ENCODE measurements at places on chromosomes 1 and 21. TPM values are rescaled to one million over a fixed set of nuclear protein-coding genes. Genes with fewer than 3 reads are reported as not detected.
A peak's percentile ranks its signal among the peaks of the same experiment; 100 is the strongest.

DNA sequence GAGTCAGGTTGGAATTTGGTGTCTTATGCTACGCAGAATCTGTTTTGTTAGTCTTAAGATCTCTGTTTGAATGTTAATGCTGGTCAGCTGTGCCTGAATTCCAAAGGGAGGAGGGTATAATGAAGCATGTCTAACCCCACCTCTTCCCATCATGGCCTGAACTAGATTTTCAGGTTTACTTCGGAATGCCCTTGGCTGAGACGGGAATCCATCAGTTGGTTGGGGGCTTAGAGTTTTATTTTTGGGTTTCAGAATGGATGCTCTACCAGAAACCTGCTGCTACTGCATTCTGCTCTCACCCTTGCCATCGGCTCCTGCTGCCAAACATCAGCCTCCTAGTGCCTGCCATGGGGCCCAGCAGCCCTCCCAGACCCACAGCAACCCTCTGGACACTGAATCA, 24.1 kb upstream of the ETV3 start:
- no peak for DNase-seq

DNA sequence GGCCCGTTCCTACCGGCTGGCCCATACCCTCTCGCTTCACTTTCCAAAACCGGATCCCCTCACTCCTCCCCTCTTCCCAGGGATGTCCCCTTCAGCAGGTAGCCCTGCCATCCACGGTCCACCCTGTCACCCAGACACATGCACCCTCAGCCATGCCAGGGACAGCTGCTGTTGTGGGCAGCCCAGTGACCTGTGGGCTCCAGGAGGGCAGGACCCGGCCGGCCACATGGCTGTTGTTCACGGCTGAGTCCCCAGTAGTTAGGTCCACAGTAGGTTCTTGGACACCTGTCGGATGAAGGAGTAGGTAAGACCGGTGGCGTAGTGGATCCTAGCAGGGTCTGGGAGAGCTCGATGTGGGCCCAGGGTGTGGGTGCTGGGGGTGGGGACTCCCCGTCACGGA, 12.5 kb downstream of the SPSB1 start:
- DNase-seq: no peak

DNA sequence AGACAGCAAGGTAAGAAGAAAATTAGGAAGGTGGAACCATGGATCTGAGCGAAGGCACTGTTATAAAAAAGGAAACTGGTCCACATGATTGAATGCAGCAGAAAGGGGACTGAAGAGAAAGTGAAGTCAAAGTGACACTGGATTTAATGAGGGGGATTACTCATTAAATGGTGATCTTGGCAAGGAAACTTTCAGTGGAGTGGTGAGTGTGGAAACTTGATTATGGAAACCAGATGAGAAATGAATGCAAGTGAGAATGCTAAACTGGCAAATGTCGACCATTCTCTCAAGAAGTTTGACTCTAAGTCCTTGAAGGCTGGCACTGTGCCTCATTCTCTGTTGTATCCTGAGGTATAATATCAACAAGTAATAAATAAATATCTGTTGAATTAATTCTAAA, 23.3 kb downstream of the COLGALT2 start:
- DNase-seq: no peak

DNA sequence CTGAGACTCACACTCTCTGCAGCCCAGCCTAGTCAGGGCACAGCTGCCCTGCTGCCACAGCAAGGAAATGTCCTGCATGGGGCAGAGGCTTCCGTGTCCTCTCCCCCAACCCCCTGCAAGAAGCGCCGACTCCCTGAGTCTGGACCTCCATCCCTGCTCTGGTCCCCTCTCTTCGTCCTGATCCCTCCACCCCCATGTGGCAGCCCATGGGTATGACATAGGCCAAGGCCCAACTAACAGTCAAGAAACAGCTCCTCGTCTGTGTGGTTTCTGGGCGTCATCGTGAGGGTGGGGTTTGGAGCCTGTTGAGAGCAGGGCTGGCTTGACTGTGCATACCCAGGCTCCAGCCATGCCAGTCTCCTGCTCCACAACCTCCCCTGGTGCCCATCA, 19.5 kb downstream of the FAAH start:
- DNase-seq: peak; percentile 73

DNA sequence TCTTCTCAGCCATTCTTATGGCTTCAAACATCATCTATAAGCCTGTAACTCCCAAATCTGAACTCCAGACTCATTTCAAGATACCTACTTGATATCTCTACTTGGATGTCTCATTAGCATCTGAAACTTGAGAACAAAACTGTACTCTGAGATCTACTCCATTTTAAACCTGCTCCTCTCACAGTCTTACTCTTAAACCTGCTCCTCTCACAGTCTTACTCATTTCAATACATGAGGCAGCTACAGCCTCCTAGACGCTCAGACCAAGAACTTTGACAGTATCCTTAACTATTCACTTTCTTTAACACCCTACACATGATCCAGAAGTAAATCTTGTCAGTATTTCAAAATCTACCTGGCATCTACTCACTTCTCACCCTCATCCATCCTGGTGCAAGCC, 54.3 kb downstream of the NBPF6 start:
- DNase-seq: no peak

GRCh38 chr1:8910331-8910730, 31.8 kb upstream of the ENO1 start:
- DNase-seq: no peak

DNA sequence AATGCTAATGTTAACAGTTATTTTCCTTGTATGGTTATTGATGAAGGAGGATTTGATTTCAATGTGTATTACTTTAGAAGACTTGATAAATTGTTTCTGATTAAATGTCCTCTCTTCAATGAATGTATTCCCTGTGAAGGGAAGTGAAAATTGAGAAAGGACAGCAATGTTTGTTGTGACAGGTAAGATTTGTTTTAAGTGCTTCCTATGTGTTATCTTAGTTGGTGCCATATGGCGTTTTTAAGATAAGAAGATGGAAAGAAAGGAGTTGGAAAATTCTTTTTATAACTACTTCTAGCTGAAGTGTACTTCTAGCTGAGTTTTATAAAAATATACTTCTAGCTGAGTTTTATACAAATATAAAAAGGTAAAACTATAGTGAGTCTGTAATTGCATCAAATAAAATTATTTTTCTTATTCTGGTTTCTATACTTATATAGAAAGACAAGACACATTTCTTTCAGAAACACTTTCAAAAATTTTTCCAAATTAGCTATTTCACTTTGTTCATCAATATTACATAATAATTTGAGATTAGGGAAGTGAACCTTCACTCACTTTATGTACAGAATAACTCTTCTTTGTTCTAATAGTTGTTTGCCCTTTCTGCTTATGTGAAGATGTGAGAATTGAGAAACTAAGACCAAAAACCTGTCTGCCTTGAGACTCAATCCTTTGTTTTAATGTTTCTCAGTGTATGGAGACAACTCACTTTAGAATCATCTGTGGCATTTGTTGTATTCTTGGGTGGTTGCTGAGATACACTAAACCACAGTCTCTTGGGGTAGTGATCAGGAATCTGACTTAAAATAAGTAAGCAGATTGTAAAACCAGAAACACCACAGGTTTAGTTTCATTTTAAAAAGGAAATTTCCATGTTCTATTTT, 382.9 kb upstream of the B3GALT2 start:
- no peak for DNase-seq

GRCh38 chr1:228141226-228142044, 1.4 kb downstream of the GUK1 start:
- DNase-seq: peak; percentile 58

GRCh38 chr1:23701996-23702395, 10.4 kb downstream of the RPL11 start:
- no peak for DNase-seq

- no peak for DNase-seq
These were observed 34.1 kb upstream of the IL12RB2 start for GRCh38 chr1:67273591-67273990.

DNA sequence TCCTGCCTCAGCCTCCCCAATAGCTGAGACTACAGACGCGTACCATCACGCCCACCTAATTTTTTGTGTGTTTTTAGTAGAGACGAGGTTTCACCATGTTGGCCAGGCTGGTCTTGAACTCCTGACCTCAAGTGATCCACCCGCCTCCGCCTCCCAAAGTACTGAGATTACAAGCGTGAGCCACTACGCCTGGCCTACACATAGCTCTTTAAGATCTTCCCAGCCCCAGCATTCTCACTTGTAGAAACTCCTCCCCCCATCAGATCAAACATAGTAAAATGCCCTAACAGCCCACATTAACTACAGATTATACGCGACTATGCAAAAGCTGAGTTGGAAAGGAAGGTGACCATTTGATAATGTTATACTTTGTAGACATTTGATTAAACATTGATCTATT, 634.8 kb downstream of the MATN1 start:
- no peak for DNase-seq

- no peak for DNase-seq
These were observed 36.1 kb upstream of the SMYD2 start for GRCh38 chr1:214244841-214245240.

DNA sequence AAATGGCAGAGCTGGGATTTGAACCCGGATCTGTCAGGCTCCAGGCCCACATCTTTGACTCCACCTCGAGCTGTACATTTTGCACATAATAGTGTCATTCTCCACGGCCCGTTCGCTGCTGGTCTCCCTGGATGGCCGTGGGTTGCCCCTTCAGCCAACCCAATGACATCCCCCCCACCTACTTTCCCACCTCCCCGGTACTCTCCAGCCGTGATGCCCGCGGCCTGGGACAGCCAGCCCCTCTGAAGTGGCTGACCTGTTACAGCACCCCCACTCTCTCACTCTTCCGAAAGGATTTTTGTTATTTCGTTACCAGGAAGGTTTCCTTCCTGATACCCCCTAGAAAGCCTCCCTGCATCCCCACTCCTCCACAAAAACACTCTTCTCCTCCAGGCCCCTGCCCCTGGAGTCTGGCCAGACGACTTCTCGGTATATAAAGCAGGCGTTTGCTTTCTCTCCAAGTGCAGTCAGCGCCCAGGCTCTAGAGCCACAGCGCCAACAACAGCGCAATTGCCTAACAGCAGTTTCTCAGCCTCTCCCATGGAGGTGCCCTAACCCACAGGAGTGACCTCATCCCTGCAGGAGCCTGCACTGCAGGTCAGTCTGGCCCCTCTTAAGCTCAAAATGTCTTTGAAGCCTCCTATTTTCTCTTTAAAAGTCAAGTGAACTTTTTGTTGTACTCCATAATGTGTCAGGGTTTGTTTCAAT, 14.5 kb upstream of the GJB5 start:
- no peak for DNase-seq

DNA sequence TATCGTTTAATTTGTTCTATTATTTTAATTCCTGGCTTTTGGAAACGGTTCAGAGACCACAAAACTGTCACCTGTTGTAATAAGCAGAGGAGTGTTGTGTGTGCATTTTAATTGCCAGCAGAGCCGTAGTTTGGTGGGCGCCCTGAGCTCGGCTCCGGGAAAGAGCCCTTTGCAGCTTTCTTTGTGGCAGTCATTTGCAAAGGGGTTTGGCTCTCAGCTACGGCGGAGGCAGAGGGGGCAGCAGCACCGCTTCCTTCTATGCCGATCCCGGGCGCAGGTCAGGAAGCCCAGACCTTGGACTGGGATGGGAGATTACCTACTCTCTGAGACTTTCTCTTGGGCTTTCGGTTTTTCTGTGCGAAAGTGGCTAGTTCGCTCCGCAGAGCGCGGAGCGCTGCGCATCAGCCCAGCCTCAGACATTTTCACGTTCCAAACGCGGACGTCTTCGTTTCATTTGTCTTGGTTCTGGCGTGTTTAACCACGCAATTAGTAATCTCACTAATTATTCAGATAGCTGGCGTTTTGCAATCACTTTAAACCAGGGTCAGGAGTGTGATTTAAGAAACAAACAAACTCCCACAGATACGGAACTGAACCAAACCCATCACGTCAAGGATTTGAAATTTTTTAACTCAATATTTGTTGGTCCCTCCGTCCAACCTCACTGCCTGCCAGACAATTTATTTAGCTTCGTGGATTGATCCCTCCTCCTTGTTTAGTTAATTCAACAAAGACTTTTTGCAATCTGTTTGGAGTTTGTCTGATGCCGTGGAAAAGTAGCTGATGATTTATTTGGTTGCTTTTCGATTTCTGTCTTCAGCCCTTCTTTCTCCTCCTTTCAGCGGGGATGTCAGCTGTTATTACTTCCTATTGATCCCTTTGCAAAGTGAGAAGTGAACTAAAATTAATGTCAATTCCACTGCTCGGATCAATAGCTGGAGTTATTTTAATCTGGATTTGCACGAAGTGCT, 3.9 kb downstream of the RNF220 start:
- DNase-seq: peak; percentile 19

- DNase-seq: no peak
These were observed 214.7 kb upstream of the PTGFR start for GRCh38 chr1:78275906-78276685.

- DNase-seq: peak; percentile 10
These were observed 58.3 kb downstream of the CD46 start for GRCh38 chr1:207810173-207810572.

- peak; percentile 72 for DNase-seq
These were observed 32.9 kb upstream of the ATP2B4 start for GRCh38 chr1:203593723-203594122.

GRCh38 chr21:38422082-38422481, 76.2 kb downstream of the ERG start:
- no peak for DNase-seq

- DNase-seq: no peak
These were observed 12.1 kb downstream of the ST6GALNAC3 start for GRCh38 chr1:76086597-76086996.

DNA sequence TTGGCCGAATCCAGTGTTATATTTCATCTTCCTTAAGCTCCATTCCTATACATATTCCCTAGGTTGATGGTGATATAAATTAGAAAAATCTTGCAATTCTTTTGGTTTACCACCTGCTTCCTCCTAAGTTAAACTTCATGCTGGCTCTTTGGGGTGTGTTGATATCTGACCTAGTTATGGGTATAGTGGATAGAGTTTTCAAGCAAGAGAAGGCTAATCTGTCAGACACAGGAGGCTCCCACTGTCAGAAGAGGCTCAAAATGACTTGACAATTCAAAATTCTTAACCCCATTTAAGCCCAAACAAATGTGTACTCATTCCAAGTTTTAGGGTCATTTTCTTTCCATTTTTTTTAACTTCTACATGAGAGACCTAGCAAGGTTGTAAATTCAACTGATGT, 8.5 kb upstream of the SLC35D1 start:
- no peak for DNase-seq

GRCh38 chr21:46054031-46054430, 43.9 kb upstream of the COL6A2 start:
- no peak for DNase-seq

DNA sequence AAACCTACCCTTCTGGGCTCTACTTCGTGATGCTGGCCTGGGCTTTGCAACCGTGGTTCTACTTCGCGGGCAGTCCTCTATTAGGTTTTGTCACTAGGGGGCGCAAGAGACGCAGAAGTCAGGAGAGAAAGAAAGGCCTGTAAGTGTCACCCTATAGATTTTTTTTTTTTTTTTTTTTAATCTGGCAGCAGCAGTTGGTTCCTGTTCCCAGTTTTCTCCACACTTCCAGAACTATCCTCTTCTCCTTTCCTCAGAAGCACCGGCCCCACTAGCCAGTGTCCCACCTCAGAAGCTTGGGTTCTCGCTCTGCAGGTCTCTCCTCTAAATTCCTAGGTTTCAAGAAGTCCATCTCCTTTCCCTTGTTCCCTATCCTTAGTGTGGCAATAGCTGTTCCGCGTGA, 9.1 kb upstream of the LCE2D start:
- peak; percentile 61 for DNase-seq

FASLG gene
- 3.6 TPM for total RNA-seq

NBPF6 gene
- total RNA-seq: not detected

GJA8 gene
- not detected for total RNA-seq

TRIM58 gene
- 0.73 TPM for total RNA-seq

HS2ST1 gene
- 16.9 TPM for total RNA-seq

ZC3H12A gene
- total RNA-seq: 29.9 TPM

MSH4 gene
- 0.20 TPM for total RNA-seq

TFF2 gene
- not detected for total RNA-seq

LRRC8D gene
- 19.4 TPM for total RNA-seq

DISC1 gene
- total RNA-seq: 17.5 TPM

C8A gene
- total RNA-seq: not detected

Measured in activated CD4-positive, alpha-beta memory T cell treated with anti-CD3 and anti-CD28 coated beads, Interleukin-2, amount 10 ng/mL, durations not matched to agents 7 days and 5 days (primary cell).